ENCODE measurements at places on chromosomes 11 and 22. TPM values are rescaled to one million over a fixed set of nuclear protein-coding genes. Genes with fewer than 3 reads are reported as not detected.
A peak's percentile ranks its signal among the peaks of the same experiment; 100 is the strongest.

Gene VWCE
- 8.8 TPM for total RNA-seq

Gene ATL3
- total RNA-seq: 99.4 TPM

Gene GGTLC2
- not detected for total RNA-seq

Gene BRSK2
- 0.51 TPM for total RNA-seq

Gene TRIM6
- total RNA-seq: 3.3 TPM

Gene OR52I1
- total RNA-seq: not detected

GRCh38 chr11:73053964-73054363, 88.2 kb downstream of the FCHSD2 start:
- no peak for DNase-seq

DNA sequence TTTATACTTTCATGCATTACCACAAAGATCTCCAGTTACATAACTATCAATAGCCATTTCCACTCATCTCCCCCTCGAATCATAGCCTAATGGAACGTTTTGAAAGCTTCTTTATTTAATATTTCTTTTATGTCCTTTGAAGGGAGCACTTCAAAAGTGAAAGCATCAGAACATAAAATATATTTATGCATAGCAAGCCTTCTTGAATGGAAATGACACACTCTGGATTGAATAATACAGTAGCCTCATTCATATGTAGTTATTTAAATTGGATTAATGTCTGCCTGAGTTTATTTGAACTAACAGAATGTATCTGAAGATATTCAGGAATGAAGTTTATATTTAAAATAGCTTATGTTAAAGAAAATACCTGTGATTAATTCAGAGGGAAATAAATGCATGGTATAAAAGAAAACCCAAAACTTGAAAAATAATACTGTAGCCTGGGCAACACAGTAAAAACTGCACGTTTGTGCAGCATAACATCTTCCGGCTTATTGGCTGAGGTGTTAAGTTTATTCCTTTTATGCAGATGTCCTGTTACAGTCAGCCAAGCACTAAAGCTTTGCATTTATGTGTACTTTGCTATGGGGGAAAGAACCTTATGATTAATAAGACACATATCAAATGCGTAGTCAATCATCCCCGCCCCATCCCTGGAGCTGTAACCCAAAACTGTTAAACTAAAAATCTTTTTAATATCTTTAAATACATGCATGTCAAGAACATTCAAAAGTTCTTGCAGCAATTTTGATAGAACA, 22.0 kb downstream of the OOSP3 start:
- DNase-seq: peak; percentile 6

DNA sequence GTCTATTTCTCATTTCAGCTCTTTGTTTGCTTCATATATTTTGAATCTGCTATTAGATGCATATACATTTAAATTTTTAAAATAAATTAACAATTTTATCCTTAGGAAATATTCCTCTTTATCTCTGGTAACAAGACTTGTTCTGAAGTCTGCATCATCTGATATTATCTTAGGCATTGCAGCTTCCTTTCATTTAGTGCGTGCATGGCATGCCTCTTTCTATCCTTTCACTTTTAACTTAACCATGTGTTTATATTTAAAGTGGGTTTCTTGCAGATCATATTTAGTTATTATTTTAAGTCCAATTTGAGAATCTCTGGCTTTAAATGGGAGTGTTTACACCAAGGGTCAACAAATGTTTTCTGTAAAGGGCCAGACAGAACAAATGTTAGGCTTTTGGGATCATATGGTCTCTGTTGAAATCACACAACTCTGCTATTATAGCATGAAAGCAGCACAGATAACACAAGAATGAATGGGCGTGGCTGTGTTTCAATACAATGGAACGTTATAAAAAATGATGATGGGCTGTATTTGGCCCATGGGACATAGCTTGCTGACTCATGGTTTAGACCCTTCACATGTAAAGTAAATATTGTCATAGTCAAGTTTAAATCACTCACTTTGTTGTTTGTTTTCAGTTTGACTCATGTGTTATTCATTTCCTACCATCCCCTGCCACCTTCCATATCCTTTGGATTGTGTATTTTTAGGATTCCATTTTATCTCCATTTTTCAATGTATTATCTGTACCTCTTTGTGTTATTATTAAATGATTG, 83.9 kb upstream of the SNX19 start:
- DNase-seq: peak; percentile 54

- no peak for DNase-seq
Observed at GRCh38 chr11:42552786-42553185, 759.0 kb upstream of the API5 start.

DNA sequence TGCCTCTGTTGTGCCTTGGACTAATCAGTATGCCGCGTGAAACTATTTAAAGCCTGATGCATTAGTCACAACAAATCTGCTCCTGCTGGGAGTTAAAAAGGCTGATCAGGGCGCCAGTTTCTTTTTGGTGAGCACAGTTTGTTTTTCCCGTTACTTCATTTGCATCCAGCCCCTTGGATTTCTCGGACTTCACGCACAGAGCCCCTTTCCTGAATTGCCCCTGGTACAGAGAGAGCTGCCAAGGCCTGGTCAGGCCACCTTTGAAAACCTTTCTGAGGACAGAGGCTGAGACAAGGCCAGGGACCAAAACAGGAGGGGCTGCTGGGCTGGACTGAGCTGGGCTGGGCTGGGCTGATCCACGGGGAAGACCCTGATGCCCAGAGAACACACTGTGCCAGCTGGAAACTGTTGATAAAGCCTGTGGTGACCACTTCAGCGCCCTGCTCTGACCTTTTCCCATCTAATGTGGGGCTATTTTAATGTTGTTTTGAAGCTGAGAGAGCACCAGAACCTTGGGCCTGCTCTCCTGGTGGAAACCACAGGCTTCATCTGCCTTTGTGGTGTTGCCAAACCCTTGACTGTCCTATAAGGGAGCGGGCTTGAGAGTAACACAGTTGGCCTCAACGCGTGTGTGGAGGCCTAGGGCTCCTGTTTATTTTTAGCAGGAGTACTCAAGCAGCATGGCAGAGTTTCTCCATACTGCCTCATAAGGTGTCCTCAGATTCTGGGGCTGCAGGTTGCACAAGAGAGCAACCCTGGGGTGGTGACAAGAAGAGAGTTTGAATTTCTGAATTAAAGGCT, 44.2 kb downstream of the NAV2 start:
- peak; percentile 22 for DNase-seq

DNA sequence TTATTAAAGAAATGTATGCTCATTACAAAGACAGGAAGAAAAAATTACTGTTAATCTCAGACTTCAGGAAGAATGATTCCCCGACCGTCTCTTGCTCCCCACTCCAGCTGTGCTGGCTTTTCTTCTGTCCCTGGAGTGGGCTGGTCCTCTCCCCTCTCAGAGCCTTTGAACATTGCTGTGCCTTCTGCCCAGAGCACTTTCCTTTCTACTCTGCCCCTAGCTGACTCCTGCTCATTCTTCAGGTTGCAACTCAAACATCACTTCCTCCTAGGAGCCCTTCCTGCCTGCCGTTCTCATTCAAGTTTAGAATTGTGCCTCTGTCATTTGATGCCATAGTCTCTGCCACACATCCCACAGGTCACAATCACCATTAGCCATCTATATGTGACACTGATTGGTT, 329.5 kb downstream of the MIAT start:
- DNase-seq: no peak

GRCh38 chr11:110447897-110448745, 18.4 kb downstream of the FDX1 start:
- peak; percentile 37 for DNase-seq

- no peak for DNase-seq
Observed at GRCh38 chr11:114001416-114001815, 26.5 kb downstream of the HTR3A start.

DNA sequence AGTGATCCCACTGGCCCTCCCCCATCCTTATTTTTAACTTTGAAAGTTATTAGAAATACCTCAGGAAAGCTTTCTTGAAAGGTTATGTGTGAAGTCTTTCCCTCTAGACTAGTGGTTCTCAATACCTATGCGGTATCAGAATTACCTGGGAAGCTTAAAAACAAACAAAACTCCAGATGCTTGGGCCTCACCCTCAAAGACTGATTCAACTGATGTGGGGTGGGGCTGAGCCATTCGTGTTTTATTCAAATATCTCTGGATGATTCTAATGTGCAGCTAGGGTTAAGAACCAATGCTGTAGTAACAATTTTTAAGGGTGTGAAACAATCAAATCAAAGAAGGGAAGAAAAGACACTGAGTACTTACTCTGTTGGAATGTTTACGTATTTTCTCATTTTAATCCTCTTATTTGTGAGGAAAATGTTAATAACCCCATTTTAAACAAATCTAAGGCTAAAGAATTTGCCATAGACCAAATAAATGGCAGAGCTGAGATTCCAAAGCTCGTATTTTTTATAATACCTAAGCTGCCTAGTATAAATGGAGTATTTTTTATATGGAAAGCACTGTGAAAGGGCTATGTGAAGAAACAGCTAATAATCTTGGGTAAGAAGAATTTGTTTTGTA, 47.6 kb downstream of the PLEKHB1 start:
- no peak for DNase-seq

DNA sequence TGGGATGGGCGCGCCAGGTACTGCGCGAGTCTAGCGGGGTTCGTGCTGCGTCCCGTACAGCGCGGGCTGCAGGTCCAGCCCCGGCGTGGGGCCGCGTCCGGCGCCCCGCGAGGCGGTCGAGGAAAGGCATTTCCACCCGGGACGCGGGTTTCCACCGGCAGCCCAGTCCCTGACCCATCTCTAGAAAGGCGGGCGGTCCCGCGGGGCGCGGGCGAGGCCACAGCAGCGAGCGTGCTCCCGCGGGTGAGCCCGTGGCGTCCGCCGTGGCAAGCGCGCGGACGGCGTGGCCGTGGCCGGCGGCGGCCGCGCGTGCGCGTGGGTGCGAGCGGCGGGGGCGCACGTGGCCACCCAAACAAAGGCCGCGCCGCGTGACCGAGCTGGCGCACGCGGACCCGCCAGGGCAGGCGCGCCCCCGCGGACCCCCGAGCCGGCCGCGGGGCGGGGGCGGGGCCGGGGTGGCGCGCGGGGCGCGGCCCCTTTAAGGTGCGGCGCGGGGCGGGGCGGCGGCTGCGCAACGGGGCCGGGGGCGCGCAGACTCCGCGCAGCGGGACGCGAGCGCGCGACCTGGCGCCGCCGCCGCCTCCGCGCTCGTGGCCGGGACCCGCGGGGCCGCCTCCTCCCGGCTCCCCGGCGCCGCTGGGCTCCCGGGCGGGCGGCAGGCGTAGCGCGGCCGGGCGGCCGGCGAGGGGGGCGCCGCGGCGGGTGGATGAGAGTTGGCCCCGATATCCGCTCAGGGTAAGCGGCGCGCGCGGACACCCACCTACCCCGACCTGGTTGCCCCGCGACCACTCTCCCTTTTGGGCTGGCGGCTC, 39.3 kb upstream of the CELSR1 start:
- DNase-seq: peak; percentile 60

GRCh38 chr11:77035039-77035438, 841 bp downstream of the B3GNT6 start:
- no peak for DNase-seq

DNA sequence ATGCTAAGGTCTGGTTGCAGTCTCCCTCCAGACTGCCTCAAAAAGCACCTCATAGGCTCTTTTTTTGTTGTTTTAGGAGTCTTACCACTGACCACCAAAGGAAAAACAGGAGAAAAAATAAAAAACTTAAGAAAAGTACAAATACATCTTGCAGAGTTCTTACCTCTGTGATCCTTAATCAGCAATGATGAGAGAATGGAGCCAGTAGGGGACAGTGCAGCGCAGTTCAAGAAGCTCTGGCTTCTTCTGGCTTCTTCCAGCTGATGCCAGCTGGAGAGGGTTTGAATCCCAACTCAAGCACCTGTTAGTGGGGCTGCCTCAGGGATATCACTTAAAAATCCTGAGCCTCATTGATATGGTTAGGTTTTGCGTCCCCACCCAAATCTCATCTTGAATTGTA, 223.3 kb upstream of the ISX start:
- no peak for DNase-seq

DNA sequence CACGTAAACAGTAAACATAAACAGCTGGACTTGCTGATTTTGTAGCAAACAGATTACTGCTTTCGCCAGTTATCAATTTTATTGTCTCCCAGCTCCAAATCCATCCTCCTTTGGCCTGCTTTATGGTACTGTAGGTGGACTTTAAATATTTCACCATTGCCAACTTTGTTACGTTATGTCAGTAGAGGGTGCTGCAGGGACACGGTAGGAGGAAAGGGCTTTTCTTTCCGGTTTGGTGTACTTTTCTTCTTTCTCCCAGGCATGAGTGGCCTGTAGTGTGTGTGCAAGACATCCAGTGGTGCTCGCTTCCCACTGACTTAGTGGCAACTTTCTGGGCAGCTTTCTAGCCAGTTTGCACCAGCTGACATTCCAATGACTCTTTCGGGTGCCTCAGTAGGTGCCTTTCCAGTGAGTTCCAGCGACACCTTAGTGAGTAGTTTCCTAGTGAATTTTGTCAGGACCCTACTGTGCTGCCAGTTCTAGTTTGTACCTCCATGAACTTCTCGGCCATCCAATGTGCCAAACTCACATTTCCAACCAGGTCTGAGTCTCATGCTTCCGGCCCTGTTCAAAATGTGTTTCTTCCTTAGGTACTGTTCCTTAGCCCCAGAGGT, 267.6 kb upstream of the TENM4 start:
- no peak for DNase-seq

GRCh38 chr22:39097098-39098020, at the start of gene APOBEC3H:
APOBEC3H (plus strand) TSS chr22:39097244; CDS start chr22:39100279, 3,035 bp downstream.
- peak; percentile 17 for DNase-seq

DNA sequence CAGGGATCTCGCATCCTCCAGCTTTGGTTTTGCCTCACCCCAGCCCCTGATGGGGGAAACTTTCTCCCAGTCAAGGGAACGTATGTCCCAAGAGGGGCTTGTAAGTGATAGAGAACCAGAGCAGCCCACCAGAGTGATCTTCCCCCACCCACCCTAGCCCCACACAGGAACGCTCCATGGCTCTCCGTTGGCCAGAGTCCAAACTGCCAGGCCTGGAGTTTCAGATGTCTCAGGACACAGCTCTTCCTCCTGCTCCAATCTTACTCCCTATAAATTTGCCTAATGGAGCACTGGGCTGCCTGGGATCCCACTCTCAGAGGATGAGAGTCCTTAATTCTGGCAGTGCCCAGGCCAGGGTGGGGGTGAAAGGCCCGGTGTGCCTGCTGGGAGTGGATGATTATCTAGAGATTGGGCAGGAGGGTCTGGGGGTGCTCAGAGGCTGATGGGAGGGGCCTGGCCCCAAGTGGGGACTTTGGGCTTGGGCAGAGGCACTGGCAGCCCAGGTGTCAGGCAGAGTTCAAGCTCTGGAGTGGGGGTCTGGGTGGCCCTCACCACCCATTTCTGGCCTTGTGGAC, 79.9 kb downstream of the WNT7B start:
- DNase-seq: no peak

DNA sequence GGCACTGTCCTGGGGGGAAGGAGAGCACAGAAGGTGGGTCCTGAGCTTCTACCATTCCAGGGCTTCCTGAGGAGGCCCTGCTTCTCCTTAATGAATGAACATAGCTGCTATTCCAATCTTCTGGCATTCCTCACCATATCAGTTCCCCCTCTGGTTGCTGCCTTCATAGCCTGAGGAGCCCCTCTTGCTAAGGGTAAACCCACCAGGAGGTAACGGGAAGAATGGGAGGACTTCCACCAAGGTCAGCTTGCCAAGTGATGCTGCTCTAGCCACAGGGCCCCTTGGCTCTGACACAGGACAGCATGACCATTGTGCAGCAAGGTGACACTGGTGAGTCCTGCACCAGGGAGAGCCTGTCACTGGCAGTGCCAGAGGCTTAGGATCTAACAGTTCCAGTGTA, 1022.5 kb downstream of the TBC1D22A start:
- no peak for DNase-seq

- DNase-seq: peak; percentile 92
Observed at GRCh38 chr11:12200279-12200990, 90.0 kb downstream of the MICAL2 start.

- DNase-seq: no peak
Observed at GRCh38 chr11:102391549-102392237, 44.7 kb downstream of the BIRC2 start.

GRCh38 chr11:130601141-130601540, 152.7 kb downstream of the ADAMTS15 start:
- no peak for DNase-seq

Data from dermis blood vessel endothelial cell (primary cell).